ENCODE measurements at places on chromosomes 5 and 9.

- no peak for DNase-seq
These were observed 30.4 kb downstream of the PWWP2A start for GRCh38 chr5:160088805-160089204.

- peak; percentile 52 for DNase-seq
These were observed 27.1 kb upstream of the SLC6A19 start for GRCh38 chr5:1174122-1174936.

- no peak for DNase-seq
These were observed 26.2 kb downstream of the OSMR start for GRCh38 chr5:38871790-38872551.

DNA sequence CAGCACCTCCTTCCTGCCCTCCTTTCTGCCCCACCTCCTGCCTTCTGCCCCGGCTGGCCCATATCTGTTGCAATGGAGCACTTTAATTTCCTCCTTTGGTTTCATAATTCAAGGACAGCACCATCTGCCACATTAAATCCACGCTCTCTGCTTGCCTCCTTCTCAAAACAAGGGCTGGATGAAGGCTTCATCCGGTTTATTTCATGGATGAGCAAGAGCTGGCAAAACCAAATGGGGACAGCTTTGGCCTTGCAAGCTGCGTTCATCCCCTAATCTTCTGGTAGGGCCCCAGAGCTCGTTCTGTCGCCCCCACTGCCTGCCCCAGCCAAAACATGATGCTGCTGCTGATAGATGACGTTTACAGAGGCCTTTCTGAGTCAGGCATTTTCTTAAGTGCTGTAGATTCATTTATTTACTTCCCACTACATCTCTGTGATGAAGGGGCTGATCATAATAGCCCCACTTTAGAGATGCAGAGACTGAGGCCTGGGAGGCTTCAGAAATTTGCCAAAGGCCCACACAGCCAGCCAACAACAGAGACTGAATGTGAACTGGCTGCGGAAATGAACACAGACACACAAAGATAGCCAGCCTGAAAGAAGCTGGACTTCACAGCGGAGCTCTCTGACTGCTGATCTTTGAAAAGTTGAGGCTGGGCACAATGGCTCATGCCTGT is 115.6 kb upstream of the CPEB4 start:
- DNase-seq = no peak

DNA sequence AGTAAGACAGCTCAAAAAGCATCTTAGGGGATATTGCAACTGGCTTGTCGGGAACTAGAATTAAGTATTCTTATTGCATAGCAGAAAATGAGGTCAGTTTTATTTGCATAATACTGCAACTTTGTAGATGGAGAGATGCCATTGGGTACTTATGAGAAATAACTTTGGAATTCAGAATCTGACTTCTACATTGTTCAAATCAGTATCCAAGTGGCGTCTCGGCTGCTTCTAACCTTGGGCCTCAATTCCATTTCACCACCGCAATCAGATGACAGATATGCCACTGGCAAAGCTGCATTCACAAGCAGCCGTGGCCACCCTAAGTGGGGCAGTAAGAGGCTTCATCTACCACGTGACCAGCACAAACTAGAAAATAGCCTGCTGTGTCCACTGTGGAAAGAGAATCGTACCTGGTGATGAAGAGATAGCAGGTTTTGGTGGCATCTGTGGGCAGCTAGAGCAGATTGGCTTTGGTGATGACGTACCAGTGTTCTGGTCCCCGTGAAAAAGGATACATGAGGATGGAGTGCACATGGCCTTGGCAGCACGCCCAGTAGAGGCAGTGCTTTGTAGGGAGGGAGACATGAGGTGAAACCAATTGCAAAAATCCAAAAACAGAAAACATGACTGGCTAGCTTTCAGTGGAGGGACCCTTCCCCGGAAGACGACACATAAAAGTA is 116.6 kb downstream of the KLHL3 start:
- no peak for DNase-seq

GRCh38 chr5:127518319-127518621 is 830 bp downstream of the PRRC1 start:
- no peak for DNase-seq
